ENCODE measurements at places on chromosomes 4 and X.
A peak's percentile ranks its signal among the peaks of the same experiment; 100 is the strongest.

DNA sequence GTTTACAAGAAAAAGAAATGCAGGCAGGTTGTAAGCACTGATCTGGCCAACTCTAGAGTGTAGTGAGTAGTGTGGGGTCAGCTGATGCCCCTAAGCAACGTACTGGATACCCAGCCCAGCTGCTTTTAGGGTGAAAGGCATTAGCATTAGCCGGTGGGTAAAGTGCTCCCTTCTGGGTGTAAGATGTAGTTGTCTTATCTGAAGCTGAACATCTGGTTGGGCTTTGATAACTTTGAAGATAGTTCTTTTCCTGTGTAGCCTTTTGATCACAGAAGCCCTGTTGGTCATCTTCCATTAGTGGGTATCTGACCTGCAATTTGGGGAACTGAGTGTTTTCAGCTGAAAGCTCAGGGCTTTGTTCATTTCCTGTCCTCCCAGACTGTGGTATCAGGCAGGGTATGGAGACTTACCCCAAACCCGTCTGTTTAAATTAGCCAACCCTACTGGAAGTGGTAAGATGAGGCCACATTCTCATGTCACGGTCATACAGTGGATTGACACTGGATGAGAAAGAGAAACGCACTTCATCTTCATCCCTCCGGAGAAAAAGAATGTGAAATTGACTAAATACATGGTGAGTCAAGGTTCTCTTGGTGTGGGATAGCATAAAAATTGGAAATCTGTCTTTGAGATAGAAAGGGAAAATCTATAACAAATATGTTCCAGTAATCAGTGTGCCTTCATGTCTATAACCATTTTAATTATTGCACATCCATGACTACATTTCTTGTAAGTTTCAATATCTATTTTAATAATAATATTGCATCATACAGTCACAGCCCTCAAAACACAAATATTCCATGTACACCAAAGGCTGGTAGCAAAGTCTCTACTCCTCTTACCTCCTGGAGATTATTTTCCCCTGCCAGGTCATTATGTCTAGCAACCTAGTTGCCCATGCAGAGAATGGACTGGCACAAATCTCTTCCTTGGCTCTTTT is 8.7 kb downstream of the RHOH start:
- DNase-seq, result no peak

DNA sequence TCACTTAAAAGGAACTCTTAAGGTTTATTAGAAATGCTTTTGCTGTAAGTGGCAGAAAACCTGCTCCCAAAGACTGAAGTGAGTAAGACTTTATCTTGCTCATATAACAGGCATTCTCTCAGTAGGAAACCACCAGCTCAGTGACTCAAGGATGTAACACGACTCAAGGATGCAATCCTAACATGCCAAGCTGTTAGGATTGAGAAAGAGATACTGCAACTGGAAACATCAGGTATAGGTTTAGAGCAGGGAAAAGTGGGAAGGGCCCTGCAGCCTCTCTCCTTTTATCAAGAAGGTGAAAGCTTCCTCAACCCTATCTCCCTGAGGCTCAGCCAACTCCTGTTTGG is 11.9 kb upstream of the SLC9A7 start:
- no peak for DNase-seq

DNA sequence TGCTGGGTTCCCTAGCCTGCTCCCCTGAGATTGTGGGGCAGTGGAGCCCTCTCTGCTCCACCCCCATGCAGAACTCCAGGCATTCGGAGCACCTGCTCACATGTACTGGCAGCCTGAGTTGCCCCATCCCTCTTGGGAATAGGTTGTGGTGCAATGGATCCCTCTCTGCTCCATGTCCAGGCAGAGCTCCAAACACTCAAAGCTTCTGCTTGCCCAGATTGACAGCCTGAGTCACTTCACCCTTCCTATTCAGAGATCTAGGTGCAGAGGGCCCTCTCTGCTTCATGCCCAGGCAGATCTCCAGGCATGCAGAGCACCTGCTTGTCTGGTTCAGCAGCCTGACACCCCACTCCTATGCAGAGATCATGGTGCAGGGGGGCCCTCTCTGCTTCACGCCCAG is 18.6 kb upstream of the TEX13B start:
- no peak for DNase-seq

DNA sequence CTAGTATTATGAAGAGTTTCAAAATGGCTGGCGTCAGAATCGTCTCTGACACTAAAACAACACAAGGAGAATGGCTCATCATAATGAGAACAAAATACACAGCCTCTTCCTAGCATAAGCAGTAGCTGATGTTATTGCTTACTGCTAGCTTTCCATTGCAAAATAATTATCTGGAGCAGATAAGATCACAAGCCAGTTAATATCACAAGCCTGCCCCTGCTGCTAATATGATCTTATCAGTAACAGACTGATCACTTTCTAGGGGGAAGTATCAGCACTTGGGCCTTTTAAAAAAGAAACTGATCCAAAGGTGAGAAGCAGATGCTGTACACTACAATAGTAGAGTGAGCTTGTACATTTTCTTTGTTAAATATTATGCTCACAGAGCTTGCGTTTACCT is 554.8 kb upstream of the PABPC4L start:
- no peak for DNase-seq

GRCh38 chr4:11611868-11612267 is 183.2 kb upstream of the HS3ST1 start:
- DNase-seq, result no peak

GRCh38 chr4:152417673-152418072 is 118.2 kb downstream of the FBXW7 start:
- no peak for DNase-seq

- DNase-seq, result no peak
Measured at GRCh38 chr4:152258391-152258790, 277.5 kb downstream of the FBXW7 start.

DNA sequence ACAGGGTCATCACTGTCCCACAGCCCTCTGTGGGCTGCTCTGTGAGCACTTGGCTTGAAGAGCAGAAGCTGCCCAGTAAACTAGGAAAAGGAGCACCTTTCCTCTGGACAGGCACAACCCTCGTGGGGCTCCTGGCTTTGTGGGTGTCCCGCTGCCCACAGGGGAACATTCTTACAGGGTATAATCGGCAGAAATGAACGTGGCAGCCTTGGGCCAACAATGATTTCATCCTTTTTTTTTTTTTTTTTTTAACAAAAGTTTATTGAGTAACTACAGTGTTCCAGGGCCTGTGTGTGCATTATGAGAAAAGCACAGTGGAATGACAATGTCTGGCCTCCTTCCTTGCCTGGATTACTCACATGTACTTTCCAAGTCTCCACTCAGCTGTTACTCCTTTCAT is 197.2 kb downstream of the PDGFC start:
- DNase-seq, result no peak

DNA sequence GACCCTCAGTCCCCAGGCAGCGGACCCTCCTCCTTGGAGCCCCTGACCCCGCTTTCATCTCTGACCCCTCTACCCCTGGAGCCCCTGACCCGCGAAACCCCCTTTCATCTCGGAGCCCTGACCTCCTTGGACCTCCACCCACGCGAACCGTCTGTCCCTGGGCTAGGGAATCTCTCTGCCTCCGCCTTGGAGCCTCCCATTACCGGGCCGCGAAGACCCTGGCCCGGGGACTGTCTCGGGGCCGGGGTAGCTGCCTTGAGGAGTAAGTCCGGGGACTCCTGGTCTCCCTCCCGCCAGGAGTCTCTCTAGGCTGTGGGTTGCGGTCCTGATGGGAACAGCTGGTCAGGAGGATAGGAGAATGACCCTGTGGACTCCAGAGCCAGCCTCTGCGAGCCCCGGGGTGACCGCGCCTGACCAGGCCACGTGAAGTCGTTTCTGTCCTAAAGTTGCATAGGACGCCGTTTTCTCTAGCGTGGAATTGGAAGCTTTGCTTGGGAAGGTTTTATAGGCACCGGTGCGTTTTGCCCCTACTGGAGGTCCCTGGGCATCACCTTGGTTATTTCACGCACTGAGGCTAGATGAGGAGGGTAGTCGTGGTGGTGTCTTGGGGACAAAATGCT is 824 bp downstream of the TBC1D14 start:
- peak; percentile 29 for DNase-seq

DNA sequence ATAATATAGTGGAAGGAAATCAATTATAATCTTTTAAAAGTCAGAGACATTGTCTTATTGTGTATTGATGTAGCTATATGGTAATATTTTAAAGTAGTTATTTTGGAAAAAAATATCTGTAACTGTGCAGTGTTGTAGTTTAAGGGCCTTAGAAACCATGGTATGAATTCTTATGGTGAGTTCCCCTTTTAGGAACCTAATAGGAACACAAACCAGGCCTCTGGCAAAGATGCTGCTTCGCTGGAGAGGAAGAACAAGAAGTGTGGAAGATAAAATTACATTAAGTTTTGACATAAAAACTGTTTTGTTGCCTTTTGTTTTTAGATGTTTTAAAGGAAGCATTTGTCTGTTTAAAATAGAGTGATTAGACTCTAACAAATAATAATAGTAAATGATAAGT is 10.9 kb upstream of the TMPRSS11D start:
- DNase-seq, result no peak

DNA sequence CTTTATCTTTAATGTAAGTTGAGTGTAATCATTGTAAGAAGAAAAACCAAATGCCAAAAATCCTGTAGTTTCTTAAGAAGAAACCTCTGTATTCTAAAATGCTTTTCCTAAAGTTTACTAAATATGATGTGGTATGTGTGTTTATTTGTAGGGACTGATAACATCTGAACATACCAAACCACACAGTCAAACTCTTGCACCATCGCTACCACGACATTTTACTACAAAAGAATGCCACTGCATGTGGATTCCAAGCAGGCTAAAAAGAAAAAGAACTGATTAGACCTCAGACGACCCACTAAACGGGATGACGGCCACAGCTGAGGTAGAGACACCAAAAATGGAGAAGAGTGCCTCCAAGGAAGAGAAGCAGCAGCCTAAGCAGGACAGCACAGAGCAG is 46.1 kb downstream of the LAS1L start:
- DNase-seq, result no peak

- peak; percentile 12 for DNase-seq
Measured at GRCh38 chrX:130726661-130727060, 176.3 kb downstream of the ENOX2 start.

All from COLO829 (cell line).